ENCODE measurements at places on chromosomes 5 and 9.

DNA sequence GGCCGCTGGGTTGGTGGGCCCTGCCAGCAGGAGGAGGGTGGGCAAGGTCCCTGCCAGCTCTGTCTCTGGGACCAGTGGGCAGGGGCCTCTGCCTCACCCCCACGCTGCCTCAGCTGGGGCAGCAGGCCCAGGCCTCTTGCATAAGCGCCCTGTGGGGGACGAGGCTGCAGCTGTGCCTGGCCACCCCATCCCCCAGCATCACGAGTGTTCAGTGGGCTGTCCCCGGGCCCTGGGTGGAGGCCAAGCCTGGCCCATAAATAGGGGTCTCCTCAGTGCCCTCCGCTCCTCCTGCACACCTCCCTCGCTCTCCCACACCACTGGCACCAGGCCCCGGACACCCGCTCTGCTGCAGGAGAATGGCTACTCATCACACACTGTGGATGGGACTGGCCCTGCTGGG lies at the start of gene PTGDS:
PTGDS (plus strand) TSS at position 282 of the 400 bp plus-strand sequence; CDS start at position 357, 75 bp downstream.
- no peak for DNase-seq

DNA sequence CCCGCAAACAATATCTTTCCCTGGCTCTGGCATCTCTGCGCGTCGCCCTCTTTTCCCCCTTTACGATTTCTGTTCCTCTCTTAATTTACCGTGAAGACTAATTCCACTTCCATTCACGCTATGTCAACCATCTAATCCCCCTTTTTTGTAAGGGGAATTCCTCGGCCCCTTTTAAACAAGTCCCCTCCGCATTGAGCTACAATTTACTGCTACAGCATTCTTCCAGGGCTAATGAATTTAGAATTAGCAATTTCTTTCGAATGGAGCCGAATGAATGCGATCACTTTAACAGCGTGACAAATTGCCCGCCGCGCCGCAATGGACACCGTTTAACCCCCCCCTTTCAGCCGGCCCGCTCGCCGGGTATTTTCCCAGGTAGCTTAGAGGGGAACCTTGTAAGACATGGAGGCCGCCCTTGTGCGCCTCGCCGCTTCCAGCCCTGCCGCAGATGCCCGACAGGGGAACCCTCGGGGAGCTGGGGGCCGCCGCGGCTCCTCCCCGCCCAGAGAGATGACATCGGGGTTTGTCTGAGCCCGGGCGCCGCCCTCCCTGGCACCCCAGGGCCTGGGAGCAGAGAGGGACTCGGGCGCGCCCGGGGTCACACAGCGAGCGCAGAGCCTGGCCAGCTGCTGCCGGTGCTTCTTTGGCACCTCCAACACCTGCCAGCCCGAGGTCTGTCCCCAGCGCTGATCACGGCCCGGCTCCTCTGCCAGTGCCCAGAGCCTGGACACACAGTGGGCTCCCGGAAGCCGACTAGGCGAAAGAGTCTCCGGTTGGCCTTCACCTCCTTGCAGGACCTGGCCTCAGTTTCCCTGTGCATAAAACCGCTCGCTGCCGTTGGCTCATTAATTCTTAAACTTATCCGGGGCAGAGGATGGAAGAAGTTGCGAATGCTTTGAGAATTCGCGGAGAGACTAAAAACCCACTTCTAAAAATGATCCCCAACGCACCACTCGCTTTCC lies 1.3 kb downstream of the PRDM12 start:
- DNase-seq = no peak

- DNase-seq = no peak
Observed at GRCh38 chr9:128621730-128622455, 34.8 kb downstream of the DYNC2I2 start.

DNA sequence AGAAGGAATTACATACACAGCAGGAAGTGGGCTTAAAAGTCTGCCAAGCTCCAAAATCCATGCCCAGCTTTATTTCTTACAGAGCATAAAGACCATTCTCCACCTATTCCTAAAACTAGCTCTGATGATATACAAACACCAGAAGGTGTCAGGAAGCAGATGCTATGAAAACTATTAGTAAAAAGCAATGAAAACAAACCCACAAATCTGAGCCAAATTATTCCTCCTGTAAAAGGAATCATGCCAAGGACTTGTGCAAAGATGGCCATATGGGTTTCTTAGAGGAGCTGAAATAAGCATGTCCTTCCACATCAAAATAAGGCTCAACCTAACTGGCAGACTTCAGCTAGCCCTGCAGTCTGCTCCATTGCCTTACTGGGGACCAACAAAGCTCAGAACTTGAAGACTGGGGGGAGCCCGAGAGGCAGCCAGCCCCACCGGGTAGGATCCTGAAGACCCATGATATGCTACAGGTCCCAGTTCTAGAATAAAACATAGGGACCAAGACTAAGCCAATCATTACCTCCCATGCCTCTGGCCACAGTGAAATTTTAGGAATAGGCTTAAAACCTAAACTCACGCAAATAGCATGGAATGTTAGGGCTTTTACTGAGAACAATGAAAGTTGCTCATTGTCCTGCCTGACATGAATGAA lies 42.8 kb upstream of the GABRP start:
- DNase-seq = no peak

GRCh38 chr5:96129276-96129675 lies 167.6 kb upstream of the ELL2 start:
- DNase-seq = no peak

- peak; percentile 11 for DNase-seq
Observed at GRCh38 chr5:55902696-55903095, 51.5 kb downstream of the IL31RA start.

- DNase-seq = no peak
Observed at GRCh38 chr9:13857521-13857920, 456.4 kb downstream of the NFIB start.

DNA sequence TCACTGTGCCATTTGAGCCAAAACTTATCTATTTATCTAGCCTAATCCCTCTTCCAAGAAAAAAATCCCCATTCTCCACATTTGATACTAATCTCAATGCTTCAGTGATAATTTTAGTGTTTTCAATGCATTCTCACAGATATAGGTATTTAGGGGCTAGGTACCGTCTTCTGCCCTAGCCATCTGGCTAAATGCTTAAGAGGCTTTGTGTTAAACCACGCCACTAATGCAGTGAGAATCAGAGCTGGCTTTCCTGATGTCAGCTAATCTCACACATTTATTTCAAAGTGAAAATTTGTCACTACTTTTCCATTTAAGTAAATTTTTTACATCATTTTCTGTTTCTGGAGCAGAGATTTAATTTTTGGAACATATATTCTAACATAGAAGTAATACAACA lies 479.7 kb downstream of the MAN2A1 start:
- DNase-seq = no peak

GRCh38 chr9:37417252-37417803 lies 5.2 kb upstream of the GRHPR start:
- DNase-seq = no peak

- DNase-seq = peak; percentile 70
Observed at GRCh38 chr9:73583576-73583975, 431.9 kb downstream of the ANXA1 start.

- no peak for DNase-seq
Observed at GRCh38 chr5:158755221-158755620, 344.5 kb downstream of the EBF1 start.

- no peak for DNase-seq
Observed at GRCh38 chr9:81620002-81620390, 69.4 kb downstream of the TLE1 start.

- DNase-seq = peak; percentile 73
Observed at GRCh38 chr9:127721391-127721821, 5.5 kb downstream of the TTC16 start.

DNA sequence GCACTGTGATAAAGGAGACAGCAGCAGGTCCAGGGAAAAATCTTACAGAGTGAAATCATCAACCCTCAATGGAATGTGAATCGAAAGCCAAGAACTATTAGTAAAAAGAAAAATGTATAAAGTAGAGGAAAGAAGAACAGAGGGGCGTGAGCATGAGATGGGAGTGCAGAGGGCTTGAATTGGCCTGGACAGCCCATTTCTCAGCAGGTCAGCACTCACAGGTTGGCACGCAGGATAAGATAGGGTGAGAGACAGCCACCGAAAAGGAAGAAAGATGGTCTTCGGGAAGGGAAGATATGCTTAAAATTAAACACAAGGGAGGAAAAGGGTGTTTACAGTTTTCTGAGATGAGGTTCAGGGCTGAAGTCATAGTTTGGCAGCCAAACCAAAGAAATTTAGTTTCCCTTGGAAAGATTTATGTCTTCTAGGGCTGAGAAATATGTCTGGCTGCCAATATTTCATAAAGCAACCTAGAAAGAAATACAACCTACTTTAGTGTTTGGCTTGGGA lies 524.7 kb downstream of the SPATA31D1 start:
- DNase-seq = peak; percentile 97

GRCh38 chr5:53590759-53591158 lies 30.3 kb downstream of the NDUFS4 start:
- no peak for DNase-seq

DNA sequence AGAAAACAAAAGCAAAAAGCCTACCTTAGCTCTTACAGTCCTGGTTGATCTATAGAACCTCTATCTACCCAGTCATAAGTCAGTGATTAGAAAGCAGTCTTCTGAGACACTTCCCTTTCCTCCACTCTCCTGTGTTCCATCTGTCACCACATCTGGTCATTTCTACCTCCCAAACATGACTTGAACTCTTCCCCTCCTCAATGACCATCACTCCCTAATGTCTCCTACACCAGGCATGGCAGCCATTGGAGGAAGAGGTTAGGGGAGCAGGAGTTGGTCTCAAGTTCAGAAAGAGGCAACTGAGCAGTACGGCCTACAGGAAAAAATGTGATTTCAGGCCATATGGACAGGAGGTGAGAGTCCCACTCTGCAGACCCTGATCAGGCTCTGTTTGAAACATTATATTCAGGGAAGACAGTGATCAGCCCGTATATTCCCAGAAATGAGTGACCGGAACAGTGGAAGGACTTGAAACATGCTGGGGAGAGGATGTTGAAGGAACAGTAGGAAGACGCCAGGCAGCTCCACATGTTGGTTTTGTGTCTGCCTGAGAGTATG lies 12.0 kb downstream of the ABLIM3 start:
- no peak for DNase-seq

DNA sequence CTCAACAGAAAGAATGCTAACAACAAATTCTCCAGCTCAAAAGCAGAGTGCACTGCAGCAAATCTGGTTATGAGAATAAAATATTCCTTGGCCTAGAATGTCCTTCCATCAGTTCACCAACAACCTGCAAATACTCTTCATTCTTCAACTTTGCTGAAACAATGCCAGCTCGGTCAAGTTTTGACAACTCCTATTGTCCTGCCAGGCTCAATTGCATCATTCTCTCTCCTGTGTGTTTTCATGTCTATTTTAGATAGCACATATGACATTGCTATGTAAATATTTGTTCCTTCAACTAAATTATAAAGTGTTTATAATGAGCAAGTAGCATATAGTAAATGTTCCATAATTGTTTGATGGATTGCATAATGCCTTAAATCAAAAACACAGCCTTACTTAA lies 463.8 kb downstream of the TLE1 start:
- DNase-seq = no peak

DNA sequence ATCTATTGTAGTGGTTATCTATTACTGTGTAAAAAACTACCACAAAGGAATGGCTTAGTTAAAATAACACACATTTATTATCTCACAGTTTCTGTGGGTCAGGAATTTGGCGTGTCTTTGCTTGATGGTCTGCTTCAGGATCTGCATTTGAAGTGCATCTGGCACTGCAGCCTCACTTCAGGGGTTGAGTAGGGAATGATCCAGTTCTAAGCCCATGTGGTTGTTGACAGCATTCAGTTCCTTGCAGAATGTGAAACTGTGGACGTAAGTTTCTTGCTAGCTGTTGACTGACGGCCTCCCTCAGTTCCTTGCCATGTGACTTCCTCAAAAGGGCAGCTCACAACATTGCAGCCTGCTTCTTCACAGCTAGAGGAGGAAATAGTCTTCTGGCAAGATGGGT lies 2.1 kb upstream of the OGN start:
- DNase-seq = no peak

Data from NCI-H226 (cell line).